ENCODE measurements at places on chromosomes 7 and 10.

DNA sequence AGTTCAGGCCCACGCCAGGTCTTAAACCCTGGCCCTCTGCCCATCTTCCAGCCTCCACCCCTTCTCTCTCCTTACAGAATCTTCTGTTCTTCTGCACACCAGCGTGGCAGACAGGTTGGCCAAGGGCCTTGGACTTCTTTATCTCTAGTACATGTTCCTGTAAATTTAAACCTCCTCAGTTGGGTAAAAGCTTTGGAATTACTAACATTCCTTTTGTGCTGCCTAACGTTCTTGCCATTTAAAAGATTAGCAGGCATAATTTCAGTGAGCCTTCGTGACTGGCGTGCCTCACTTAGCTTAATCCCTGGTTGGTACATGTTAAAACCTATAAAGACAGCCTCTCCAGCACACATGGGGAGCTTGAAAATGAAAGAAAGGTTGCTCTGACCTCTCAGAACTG, 192.2 kb downstream of the CUX1 start:
- DNase-seq: no peak

DNA sequence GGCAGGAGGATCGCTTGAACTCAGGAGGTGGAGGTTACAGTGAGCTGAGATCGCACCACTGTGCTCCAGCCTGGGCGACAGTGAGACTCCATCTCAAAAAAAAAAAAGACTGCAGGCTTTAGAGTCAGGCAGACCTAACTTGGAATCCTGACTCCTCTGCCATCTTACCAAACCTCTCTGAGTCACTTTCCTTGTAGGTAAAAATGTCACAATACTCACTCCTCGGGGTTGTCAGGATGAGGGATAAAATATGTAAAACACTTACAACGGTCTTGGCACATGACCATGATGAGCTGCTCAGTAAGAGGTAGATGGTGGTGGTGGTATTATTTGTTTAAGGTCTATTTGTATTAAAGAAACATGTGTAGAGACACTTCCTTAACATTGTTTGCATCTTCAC, 154.1 kb upstream of the PDE1C start:
- no peak for DNase-seq

DNA sequence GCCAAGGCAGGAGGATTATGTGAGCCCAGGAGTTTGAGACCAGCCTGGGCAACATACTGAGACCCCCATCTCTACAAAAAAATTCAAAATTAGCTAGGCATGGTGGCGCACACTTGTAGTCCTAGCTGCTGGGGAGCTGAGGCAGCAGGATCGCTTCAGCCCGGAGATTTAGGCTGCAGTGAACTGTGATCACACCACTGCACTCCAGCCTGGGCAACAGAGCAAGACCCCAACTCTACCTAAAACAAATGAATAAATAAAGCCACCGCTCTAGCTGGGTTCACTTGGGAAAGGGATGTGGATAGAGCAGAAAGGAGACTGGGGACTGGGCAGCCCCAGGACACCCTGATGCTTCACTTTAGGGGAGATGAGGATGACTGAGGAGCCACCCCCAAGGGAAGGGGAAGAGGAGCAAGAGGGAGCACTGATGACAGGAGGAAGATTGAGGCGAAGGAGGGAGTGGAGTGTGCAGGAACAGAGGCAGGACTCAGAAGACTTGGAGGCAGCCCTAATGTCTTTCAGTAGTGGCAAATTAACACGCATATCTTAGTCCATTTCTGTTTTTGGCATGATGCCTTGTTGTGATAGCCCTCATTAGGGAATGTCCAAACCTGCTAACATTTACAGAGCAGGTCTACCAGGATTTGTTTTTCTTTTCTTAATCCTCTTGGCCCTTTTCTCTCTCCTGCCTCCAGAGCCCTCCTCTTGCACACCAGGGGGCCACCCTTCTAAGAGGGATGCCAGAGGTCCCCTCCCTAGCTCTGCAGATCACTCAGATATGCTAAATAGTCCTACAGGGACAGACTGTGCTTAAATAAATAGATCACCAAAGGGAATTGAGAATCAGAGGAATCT, 88.3 kb downstream of the C10orf105 start:
- DNase-seq: no peak

DNA sequence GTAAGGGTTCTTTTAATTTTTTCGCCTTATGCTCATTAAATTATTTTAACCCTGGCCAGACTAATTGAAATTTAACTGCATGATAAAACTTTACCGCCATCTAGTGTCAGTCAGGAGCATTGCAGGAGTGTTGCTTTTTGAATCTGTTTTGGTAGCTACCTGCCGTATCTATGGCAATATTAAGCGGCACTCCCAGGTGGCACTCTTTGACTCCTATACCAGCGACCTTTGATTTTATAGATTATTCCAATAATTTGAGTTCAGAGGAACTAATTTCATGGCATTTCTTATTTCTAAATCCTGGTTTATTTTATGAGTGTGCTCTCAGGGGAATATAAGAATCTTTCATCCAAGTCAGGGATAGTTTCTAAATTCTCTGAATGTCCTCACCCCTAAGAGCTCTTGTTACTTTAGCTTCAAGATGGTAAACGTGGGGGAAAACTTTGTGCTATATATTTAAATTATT, 198.9 kb downstream of the REEP3 start:
- DNase-seq: no peak

Measured in activated naive CD4-positive, alpha-beta T cell (primary cell).